Lower leg skin (tissue), 4 donors: ENCODE measurements at places on chromosomes 5 and 9.

- no peak for DNase-seq
Observed at GRCh38 chr5:68245319-68245718, 29.8 kb downstream of the PIK3R1 start.

DNA sequence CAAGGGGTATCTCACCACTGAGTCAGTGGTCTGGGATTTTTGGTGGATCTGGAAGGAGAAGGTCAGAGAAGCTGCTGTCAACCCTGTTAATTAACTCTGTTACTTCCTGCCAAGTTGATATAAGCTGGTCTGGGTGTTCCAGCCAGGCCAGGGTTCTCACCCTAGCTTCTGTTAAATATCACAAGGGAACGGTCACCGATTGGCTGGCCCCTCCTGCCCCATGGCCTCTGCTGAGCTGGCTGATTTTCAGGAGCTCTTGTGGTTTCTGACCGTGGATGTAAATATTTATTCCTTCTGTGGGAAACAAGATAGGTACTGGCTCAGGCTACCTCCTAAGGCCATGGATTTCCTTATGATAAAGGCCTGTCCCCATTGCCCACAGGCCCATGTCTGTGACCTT, 1.0 kb downstream of the ADAMTS13 start:
- DNase-seq = no peak

DNA sequence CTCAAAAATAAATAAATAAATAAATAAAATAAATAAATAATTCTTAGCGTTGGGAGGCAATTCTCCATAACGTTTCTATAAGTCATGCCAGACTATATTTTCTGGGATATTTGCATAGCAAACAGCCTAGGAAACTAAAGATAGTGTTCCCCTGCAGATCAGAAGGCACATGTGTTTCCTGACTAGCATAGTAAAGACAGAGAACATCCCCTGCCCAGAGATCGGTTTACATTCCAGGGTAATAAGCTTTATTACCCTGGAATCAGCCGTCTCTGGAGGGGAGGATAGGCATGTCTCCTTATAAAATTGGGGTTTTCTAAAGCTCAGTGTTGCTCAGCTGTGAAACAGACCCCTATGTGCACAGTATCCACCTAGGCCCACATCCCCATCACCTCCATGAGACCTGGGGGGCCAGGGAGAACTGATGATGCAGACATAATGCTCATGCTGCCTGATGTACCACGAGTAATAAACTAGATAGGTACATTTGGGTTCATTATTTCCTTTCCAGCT, 36.9 kb upstream of the IFNK start:
- DNase-seq = no peak

GRCh38 chr9:121118266-121118665, 43.5 kb downstream of the CNTRL start:
- DNase-seq = no peak
